ENCODE measurements at places on chromosomes 11 and 22.

- no peak for DNase-seq
These were observed 20.0 kb upstream of the TUB start for GRCh38 chr11:8060801-8061554.

- DNase-seq: no peak
These were observed 5.1 kb downstream of the USP35 start for GRCh38 chr11:78193806-78194205.

DNA sequence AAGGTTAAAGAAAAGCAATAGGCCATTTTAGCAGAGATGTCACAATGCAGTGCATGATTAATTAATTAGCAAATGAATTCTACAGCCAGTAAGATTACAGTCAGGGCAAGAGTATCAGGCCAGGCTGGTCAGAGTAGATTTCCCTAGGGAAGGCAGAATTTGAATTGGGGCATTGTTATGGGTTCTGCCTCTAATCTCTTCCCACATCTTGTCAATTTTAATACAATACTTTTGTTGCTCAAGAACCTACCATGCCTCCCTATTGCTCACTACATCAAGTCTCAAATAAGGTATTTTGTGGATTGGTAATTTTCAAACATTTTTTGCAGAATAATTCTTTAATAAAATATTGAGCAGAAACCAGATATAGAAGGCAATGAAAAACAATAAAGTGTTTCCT lies 103.7 kb downstream of the CCDC81 start:
- no peak for DNase-seq

GRCh38 chr11:103070142-103070541 lies 21.8 kb downstream of the DCUN1D5 start:
- no peak for DNase-seq

DNA sequence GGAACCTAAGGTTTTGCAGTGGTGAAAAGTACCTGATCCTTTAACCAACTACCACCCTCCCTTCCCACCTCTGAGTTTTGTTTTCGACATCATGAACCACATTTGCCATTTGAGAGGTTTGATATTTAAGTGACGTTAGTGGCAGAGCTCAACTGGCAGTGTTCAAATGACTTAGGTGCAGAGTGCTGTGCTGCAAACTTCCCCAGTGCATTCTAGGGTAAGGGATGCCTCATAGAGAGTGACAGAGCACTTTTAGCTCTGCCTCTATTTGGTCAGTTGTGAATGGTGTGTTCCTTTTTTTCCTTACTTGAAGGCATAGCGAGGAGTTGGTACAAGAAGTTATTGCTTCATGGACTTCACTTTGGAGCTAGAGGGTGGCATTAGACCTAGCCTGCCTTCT lies 9.4 kb downstream of the BMAL1 start:
- no peak for DNase-seq

DNA sequence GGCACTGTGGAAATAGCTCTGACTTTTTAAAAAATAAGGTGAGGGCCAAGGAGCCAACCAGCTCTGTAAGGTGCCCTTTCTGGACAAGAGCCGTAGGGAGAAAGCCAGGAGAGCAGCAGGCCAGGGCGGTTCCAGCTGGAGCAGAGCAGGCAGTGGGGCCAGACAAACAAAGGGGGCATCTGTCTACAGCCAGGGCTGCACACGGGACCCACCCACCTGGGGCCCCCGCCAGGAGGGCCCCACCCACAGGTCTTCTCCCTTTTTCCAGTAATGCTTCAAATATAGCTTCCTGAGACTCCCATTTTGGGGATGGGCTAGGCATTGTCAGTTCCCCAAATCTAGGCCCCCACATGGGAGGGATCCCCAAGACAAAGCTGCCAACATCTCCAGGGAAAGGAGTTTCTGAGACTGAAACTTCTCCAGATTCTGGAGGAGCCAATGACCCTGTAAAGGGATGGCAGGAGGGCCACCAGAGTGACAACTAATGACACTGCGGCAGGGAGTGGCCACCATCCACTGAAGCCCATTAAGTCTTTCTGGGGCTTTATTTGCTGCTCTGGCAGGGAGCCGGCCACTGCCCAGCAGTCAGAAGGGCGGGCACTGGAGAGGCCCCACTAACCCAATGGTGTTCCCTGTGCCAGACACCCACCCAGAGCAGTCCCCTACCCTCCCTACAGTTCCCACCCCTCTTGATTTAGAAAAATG lies 1.9 kb downstream of the ZFTA start:
- no peak for DNase-seq

DNA sequence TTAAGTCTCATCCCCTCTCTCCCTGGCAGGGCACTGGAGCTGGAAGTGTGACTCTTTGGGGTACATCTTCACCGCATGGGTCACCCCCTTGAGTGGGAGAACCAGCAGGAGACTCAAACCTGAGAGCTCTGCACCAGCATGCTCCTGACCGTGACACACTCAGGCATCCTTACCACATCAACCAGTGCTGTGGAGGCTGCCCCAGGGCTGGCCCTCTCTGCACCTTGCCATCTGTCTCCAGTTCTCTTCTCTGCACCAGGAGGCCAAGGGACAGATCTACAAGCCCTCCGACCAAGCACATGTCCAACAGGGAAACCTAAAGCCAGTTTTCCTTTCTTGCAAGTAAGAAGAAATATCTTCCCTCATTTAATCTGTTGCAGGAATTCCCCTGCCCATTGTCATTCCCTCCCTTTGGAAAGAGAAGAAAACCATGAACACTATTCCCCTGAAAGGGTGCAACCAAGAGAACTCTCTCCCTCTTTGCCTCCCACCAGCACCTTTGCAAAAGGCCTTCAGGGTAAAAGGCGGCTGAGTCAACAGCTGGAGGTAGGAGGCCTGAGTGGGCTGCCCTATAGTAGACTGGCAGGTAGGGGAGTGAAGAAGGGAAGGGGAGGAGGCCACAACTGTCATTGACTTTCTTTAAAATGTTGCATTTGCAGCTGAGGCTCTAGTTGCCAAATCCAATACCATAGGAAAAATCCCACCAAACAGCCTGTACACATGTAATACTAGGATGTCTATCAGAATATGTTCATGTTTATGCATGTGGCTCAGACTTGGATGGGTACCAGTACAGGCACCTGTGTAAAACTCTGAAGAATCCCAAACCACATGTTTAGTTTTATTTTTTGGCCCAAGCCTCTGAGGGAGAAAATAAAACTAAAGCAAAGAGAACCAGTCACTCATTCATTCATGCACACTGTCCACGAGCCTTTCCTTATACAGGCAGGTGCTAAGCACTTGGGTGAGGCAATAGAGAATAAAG lies 117.0 kb downstream of the WT1 start:
- no peak for DNase-seq

All from stimulated activated CD8-positive, alpha-beta memory T cell treated with anti-CD3 and anti-CD28 coated beads, Interleukin-4, amount 100 ng/mL, for 1 hour (primary cell).